ENCODE measurements at places on chromosomes 5 and 9.
A peak's percentile ranks its signal among the peaks of the same experiment; 100 is the strongest.

DNA sequence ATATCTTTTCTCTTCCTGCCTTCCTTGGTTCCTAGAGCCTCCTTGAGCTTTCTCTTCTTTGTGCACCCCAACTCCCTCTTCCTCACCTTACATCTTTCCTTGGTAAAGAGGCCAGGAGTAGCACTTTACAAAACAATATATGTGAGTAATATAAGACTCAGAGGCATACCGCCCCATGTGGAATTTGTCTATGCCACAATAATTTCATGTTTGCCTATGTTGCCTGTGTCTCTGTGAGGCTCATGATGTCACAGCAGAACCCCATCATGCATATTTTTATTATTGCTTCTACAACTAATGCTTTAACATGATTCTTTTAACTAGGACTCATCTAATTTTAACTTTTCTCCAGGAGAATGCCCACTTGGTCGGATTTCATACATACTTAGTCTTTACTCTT lies 15.0 kb upstream of the LVRN start:
- no peak for DNase-seq

GRCh38 chr5:32584646-32585045 lies 711 bp upstream of the SUB1 start:
- no peak for DNase-seq

- DNase-seq, result no peak
These were observed 32.0 kb downstream of the CPEB4 start for GRCh38 chr5:173920024-173920753.

GRCh38 chr9:94150279-94150828 lies 66.1 kb downstream of the PTPDC1 start:
- no peak for DNase-seq

DNA sequence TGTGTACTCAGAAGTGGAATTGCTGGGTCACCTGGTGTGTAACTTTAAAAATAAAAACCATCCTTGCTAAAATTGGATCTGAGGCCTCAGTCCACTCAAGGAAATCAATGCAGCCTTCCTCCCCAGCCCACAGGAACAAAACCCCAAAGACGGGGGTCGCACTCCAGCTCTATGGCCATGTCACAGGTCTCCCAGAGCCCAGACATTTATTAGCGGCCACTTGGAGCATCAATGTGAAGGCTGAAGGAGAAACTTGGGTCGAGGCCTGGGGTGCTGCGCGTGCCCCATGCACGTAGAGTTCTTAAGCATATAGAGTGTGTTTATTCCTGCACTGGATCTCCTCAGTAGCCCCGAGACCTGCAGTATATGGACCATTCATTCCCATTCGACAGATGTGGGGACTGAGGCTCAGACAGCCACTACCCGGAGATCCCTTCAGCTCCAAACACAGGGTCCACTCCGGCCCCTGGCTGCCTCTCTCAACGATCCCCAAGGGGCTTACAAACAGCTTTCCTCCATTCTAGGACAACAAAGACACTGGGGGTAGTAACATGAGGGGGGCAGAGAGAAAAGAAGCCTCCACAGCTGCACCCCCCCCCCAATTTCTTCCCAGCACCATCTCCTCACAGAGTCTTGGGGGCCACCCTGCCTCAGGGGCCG lies 14.3 kb upstream of the OLFM1 start:
- no peak for DNase-seq

GRCh38 chr5:42840269-42840668 lies 28.6 kb upstream of the SELENOP start:
- DNase-seq, result no peak

DNA sequence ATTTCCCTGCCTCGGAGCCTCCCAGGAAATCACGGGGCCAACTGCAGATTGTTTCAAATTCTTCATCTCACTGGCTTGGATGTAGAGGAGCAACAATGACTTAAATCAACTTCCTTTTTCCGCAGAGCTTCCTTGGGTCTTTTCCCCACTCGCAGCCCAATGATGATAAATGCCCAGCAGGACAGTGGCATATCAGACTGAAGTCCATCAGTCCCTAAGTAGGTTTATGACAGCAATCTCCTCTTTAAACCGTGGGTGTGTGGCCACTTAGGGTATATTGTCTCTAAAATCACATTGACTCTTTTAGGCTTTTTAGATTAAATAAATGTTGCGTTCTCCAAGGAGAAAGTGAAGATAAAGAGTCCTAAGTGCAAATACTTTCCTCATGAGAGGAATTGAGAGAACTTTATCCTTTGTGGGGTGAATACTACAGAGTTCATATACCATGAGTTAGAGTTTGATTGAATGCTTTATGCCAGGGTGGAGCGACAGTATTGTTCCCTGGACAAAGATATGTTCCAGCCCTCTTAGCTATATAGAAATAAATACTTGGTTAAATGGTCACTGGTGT lies 59.1 kb downstream of the IQGAP2 start:
- no peak for DNase-seq

DNA sequence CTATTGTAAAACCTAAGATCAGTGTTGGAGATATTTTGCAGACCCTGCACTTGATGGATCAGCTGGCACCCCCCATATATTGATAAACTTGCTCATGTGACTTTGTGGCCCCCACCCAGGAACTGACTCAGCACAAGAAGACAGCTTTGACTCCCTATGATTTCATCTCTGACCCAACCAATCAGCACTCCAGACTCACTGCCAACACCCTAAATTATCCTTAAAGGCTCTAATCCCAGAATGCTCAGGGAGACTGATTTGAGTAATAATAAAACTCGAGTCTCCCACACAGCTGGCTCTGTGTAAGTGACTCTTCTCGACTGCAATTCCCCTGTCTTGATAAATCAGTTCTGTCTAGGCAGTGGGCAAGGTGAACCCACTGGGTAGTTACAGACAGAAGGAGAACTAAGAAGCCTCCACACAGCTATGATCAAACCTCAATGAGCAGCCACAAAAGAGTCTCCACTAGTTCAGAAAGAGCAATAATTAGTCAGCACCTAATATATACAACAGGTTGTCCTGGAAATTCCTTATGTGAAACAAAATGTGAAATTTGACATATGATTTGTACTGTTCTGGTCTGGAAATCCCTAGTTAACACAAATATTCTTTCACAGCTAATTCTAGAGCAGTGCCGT lies 52.2 kb downstream of the ACTL7B start:
- DNase-seq, result no peak

DNA sequence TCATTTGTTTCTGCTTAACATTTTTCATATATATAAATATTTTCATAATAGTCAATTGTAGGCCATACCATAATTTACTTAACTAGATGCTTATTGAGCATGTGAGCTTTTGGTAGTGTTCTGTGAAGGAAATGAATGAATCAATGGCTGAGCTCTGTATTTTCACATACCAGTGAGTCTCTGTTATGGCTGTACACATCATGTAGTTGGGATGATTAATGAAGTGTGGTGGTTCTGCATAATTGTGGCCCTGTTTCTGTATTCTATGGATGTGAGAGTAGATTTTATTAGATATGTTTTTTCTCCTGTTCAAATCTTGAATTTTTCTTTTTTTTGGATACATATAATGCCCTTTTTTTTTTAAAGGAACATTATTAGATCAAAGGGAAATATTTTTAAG lies 56.2 kb downstream of the CTNNA1 start:
- DNase-seq, result no peak

GRCh38 chr9:75601280-75601679 lies 289.2 kb upstream of the PCSK5 start:
- no peak for DNase-seq

DNA sequence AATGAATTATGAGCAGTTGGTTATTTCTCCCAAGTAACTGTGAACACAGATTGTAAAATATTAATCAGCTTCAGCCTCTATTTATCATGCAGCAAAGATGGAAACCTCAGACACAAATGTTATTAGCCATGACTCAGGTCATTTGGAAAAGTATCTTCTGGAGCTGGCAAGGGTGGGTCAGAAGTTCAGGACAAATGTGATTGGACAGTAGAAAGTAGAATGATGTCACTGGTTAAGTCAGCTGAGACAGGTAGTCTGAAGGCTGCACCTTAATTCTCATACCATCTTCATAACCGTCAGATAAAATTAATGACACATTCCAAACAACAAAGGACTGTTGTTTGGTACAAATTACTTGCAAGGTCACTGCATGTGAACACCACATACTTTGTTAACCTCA lies 140.2 kb downstream of the EMB start:
- DNase-seq, result no peak

GRCh38 chr9:134912126-134912840 lies 5.4 kb downstream of the FCN1 start:
- DNase-seq, result no peak

DNA sequence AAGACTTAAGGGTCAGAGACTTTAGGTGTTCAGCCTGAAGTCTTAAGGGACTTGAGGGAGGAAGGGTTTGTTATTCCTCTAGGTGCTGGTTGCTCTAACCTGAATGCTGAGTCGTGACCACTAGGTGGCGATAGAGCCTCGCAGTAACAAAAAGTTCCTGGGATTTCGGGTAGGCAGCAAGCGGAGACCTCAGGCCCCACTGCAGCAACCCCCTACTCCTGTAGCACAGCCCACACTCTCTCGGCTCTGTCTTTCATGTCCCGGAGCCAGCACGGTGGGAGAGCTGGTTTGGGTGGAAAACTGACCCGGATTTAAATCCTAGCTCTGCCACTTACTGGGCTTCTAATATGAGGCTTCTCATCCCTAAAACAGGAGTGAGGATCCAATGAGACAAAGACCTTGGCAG lies 100.3 kb upstream of the PANK3 start:
- DNase-seq, result peak; percentile 57

GRCh38 chr5:133825631-133826289 lies 142.7 kb downstream of the C5orf15 start:
- no peak for DNase-seq

- no peak for DNase-seq
These were observed 4.4 kb downstream of the RABGAP1 start for GRCh38 chr9:122944960-122945888.

GRCh38 chr9:9942764-9943424 lies 669.9 kb downstream of the PTPRD start:
- peak; percentile 39 for DNase-seq

- no peak for DNase-seq
These were observed 262.7 kb downstream of the CHSY3 start for GRCh38 chr5:130166839-130167490.

GRCh38 chr5:10839118-10839517 lies 78.1 kb upstream of the DAP start:
- no peak for DNase-seq

DNA sequence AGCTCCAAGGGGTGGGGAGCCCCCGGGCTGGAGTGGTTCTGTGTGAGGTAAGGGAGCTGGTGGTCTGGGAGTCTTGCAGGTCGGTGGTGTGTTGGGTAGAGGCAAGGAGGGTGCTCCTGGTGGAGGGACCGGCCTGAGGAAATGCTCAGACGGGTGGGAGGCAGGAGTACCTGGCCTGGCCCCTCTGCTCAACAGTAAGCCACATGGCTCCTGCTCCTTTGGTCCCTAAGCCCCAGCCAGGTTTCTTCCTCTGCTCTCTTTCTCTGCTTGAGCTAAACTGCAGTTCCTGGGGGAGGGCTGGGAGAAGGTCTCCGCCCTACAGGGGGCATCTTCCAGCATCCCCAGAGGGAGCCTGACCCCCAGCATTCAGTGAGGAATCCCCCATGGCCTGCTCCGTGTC lies 17.2 kb downstream of the TSPAN17 start:
- DNase-seq, result no peak

DNA sequence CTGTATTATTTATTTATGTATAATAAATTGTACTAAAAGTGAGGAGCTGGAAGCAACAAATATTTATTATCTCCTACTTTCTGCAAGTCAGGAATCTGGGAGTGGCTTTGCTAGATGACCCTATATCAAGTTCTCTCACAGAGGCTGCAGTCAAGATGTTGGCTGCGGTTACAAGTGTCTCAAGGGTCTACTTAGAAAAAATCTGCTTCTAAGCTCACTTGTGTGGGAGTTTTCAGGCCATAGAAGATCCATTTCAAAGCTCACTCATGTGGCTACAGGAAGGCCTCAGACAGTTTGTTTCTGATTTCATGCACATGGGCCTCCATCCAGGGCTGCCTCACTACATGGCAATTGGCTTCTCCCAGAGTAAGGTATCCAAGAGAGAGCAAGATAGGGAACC lies 551.1 kb downstream of the CAAP1 start:
- DNase-seq, result no peak

- no peak for DNase-seq
These were observed 70.5 kb downstream of the ERMP1 start for GRCh38 chr9:5762421-5762820.

GRCh38 chr9:9099646-9100045 lies 1300.1 kb upstream of the DMAC1 start:
- DNase-seq, result no peak

DNA sequence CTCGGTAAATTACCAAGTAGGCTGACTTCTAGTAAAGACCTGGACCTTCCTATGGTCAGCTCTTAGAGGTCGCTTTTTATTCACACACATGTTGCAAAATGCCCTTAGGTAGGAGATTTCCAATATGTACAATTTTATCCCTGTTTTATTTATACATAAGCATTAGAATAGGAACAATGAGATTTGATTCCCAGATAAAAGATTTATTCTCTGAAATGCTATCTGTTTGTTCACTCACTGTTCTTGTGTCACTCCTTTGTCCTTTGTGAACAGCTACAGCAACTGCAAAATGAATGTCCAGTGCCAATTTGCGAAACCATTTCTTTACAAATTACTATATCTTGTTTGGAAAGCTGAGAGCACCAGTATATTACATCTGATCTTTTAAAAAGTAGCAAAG lies 991.5 kb upstream of the TYRP1 start:
- no peak for DNase-seq

DNA sequence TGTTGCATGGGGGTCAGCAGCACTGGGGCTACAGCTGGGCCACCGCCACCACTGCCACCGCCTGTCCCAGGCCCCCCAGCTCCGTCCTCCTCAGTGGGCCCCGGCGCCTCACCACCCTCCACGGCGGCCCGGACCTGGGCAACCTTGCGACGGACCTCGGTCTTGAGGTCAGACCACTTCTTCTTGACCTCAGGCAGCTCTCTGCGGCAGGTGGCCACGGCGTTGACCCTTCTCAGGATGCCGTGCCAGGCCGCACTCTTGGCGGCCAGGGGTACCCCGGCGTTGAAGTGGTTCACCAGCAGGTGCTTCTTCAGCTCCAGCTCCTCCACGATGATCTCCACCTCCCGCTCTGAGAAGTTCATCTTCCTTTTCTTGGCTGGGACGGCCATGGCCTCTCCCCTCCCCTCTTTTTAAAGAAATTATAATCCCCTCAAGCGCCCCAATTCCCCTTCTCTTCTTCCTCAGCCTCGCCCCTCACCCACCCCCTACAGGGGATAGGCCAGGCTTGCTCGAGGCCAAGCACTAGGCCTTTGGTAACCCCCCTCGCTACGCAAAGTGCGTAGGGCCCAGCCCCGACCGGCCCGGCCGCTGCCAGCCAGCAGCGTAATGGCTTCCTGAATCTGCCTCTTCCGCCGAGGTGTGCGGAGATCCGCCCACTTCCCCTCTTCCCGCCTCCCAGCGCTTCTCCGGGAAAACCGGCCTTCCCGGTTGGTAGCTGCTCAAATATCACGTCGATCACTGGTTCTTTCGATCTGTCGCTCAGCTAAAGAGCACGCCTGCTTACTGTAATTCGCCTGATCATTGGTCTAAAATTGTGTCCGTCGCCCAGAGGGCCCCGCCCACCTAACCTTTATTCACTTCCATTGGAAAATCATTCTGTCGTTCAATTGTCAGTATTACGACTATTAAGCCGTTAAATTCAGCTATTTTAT lies at the start of gene NAIF1:
Gene NAIF1 (minus strand): TSS at position 608 of the 932 bp plus-strand sequence. CDS start 219 bp downstream, at position 389.
- DNase-seq, result peak; percentile 97
